Activated T-cell treated with anti-CD3 and anti-CD28 coated beads, Interleukin-2, amount 50 U/mL, for 72 hours (primary cell): ENCODE measurements at places on chromosomes 5 and 9. TPM values are rescaled to one million over a fixed set of nuclear protein-coding genes. Genes with fewer than 3 reads are reported as not detected.

DNA sequence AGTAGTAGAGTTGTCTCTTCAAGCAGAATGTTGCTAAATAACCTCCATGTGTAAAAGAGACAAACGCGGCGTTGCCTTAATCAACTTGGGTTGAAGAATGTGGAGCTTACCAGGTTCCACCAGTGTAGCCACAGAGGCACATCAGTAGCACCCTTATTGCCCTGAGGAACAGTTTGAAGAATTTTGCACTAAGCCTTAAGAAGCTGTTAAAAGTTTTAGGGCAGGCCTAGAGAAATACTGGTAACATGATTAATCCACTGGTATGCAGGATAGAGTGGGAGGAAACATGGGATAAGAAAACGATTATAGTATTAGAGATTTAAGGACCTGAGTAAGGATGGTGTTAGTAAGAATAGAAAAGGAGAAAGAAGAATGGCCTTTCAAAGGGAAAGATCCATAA is 100.6 kb downstream of the ZCCHC7 start:
- peak overlapping the region; percentile 52 for H3K4me3 ChIP-seq
- DNase-seq, result no peak
- H3K27me3 ChIP-seq, result no peaks in the 10 kb centered on the region
- peaks cover 28% of the 10 kb centered on the region for H3K4me1 ChIP-seq

DNA sequence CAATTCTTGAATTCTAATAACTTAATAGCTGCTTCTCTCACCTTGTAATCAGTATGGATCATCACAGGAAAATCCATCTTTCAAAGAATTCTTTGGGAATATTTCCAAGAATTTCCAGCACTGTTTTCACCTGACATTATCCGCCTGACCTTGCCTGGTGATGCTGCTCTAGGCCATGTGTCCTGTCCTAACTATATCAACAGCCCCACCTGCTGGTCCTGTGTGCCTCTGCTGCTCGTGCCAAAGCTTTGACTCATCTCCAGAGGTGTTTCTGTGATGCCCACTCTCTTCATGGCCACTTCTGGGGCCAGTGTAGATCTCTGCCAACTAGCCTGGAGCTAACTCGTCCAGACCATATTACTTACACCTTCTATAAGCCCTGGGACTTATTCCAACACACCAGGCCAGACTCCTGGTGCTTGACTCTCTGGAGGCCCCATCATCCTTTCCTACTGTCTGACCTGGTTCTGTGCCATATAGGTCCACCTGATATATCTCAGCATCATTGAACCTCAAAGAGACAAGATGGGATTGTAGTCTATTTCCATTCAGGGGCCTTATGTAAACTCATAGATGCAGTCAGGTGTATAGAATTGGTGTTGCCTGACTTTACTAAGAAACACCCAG is 67.5 kb upstream of the CKMT2 start:
- H3K27me3 ChIP-seq, result no peaks in the 10 kb centered on the region
- H3K36me3 ChIP-seq, result no peaks in the 10 kb centered on the region
- H3K4me1 ChIP-seq, result peaks cover 26% of the 10 kb centered on the region
- H3K27ac ChIP-seq, result no peak overlapping the region
- H3K4me3 ChIP-seq, result no peak overlapping the region

Gene PCDHGC3
- not detected for total RNA-seq

Gene PCDHA2
- total RNA-seq, result not detected

Gene FAM200C
- total RNA-seq, result 0.46 TPM

Gene ACOT12
- total RNA-seq, result not detected
